ENCODE measurements at places on chromosomes 12 and 14.
A peak's percentile ranks its signal among the peaks of the same experiment; 100 is the strongest.

DNA sequence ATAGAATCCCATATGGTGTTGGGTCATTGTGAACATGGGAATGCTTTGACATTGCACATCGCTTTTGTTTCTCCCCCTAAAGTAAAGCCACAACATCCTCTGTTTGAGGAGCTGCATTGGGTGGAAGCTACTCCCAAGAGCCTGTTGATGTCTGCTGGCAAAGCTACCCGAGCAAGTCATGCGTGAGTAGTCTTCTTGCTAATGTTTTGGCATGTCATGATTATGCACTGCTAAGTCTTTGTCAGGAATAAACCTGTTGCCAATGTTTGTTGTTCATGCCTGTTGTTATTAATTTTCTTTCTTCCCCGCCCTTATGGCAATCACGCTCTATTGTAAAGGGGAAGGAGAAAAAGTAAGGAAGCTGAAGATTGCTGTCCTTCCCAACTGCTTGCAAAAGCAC is 97.3 kb downstream of the EXOC5 start:
- H3K4me3 ChIP-seq = no peak overlapping the region
- H3K27me3 ChIP-seq = peaks cover 12% of the 10 kb centered on the region
- no peaks in the 10 kb centered on the region for H3K4me1 ChIP-seq
- H3K36me3 ChIP-seq = no peaks in the 10 kb centered on the region
- no peak overlapping the region for H3K27ac ChIP-seq
- no peak for DNase-seq

GRCh38 chr14:94441531-94442205 is 10.9 kb downstream of the SERPINA11 start:
- H3K4me3 ChIP-seq = no peak overlapping the region
- no peak overlapping the region for H3K27ac ChIP-seq
- no peaks in the 10 kb centered on the region for H3K4me1 ChIP-seq
- no peak for DNase-seq

DNA sequence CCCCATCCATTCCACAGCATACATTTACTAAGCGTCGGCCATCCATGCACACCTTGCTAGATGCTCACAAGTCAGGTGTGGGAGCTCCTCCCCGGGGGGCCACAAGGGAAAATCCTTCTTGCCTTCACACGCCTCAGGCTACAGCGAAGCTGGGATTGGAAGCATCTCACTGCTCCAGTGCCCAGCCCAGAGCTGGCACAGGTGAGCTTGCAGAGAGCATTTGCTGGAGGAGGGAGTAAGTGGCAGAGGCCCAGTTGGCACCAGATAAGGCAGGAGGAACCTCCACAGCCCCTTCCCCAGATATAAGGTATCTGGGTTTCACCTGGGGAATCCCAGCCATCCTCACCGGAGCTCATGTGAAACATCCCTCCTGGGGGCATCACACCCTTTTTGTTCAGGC is 1.8 kb downstream of the TRPV4 start:
- H3K27me3 ChIP-seq = no peaks in the 10 kb centered on the region
- H3K4me1 ChIP-seq = peaks cover 8% of the 10 kb centered on the region
- no peak overlapping the region for H3K4me3 ChIP-seq
- DNase-seq = no peak
- H3K27ac ChIP-seq = no peak overlapping the region

DNA sequence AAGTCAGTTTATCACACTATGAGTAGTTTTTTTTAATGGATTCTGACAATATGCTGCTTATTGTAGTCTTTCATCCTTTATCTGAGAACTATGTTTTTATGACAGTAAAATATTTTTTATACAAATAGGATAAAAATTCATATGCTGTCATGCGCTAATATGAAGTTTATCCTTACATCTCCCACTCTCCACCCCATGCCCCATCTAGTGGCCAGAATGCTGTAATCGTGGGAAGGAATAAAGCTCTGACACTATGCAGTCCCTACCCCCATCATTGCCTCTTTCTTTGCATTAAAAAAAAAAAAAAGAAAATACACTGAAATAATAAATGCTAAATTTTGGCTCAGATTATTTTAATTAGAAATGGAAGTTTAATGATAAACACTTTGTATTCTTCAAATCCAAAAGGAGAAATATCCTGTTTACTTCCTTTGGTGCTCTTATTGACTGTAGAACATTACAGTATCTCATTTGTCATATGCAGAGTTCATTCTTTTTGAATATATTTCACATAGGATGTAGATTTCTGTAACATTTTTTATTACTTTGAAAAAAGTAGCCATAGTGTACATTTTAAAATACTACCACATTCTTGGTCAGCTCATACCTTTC is 145.9 kb upstream of the SLCO1C1 start:
- H3K4me1 ChIP-seq = peaks cover 23% of the 10 kb centered on the region
- DNase-seq = peak; percentile 41
- peak overlapping the region; percentile 48 for H3K27ac ChIP-seq
- no peaks in the 10 kb centered on the region for H3K27me3 ChIP-seq
- H3K4me3 ChIP-seq = no peak overlapping the region
- H3K36me3 ChIP-seq = no peaks in the 10 kb centered on the region

- peaks cover 21% of the 10 kb centered on the region for H3K4me1 ChIP-seq
- H3K27me3 ChIP-seq = no peaks in the 10 kb centered on the region
- DNase-seq = no peak
- H3K36me3 ChIP-seq = peaks cover 14% of the 10 kb centered on the region
Observed at GRCh38 chr12:123271001-123271668, 521 bp downstream of the CDK2AP1 start.

DNA sequence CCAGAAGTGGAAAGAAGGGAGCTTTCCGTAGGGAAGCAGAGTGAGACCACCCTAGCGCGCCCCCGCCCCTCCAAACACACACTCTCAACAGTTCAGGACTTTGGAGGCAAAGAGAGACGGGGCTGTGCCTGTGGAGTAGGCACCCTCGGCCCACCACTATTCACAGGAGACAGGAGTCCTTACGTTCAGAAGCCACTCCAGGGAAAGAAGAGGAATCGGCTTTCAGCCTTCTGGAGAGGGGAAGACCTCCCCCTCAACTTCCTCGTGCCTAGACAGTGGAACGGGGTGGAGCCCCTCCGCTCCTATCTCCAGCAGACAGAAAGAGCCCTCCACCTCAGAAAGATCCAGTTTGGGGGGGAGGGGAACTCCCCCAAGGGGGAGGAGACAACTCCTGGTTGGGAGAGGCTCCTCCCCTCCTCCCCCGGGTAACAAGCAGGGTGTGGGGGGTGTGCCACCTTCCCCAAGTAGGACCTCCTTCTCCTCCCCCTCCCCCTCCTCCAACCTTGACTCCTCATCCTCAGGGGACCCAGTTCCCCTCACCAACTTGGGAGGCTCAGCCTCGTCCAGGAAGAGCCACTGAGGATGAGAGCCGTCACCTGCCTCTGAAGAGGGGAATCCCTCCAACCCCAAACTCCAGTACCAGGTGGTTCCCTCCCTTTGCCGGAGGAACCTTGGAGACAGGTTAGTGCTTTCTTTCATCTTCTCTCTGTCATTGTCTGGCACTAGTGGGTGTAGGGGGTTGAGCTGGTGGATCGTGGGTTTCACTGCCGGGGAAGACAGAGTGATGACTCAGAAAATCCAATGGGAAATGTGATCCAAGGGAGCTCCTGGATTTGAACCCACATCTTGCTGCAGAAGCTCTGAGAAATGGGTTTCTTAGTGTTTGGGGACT is 883 bp downstream of the FOXJ2 start:
- DNase-seq = peak; percentile 78
- no peaks in the 10 kb centered on the region for H3K27me3 ChIP-seq
- peak overlapping the region; percentile 85 for H3K4me3 ChIP-seq
- peak overlapping the region; percentile 97 for H3K27ac ChIP-seq
- H3K4me1 ChIP-seq = peaks cover 47% of the 10 kb centered on the region

- H3K27ac ChIP-seq = no peak overlapping the region
- no peak overlapping the region for H3K4me3 ChIP-seq
- no peaks in the 10 kb centered on the region for H3K27me3 ChIP-seq
- DNase-seq = no peak
- peaks cover 4% of the 10 kb centered on the region for H3K36me3 ChIP-seq
- H3K4me1 ChIP-seq = peaks cover 18% of the 10 kb centered on the region
Observed at GRCh38 chr14:29905543-29905942, 22.1 kb downstream of the PRKD1 start.

- DNase-seq = no peak
- peaks cover 23% of the 10 kb centered on the region for H3K4me1 ChIP-seq
- no peak overlapping the region for H3K27ac ChIP-seq
- no peaks in the 10 kb centered on the region for H3K27me3 ChIP-seq
Observed at GRCh38 chr14:90810806-90811205, 5.4 kb downstream of the TTC7B start.

DNA sequence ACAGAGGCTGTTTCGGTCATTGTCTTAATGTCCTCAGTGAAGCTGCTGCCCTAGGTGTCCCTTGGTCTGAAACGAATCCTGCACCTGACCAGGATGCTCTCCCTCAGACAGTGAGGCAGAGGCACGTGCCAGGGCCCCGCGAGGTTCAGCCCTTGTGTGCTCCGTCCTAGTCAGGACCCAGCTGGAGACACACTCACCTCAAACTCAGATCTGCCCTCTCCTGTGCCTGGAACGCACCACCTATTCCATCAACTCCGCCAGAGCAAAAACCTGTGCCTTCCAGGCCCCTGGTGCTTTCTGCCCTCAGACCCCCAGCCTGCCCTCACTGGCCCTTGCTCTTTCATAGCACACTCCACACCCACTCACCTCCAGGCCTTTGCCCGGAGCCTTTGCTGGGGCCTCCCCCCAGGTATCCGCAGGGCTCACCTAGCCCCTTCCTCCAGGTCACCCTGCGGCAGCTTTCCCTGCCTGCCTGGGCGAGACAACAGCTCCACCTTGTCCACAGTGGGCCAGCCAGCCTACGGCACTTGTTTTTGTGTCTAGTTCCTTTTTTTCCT is 150.6 kb downstream of the BCL11B start:
- no peaks in the 10 kb centered on the region for H3K27me3 ChIP-seq
- H3K27ac ChIP-seq = no peak overlapping the region
- H3K36me3 ChIP-seq = no peaks in the 10 kb centered on the region
- no peak overlapping the region for H3K4me3 ChIP-seq

DNA sequence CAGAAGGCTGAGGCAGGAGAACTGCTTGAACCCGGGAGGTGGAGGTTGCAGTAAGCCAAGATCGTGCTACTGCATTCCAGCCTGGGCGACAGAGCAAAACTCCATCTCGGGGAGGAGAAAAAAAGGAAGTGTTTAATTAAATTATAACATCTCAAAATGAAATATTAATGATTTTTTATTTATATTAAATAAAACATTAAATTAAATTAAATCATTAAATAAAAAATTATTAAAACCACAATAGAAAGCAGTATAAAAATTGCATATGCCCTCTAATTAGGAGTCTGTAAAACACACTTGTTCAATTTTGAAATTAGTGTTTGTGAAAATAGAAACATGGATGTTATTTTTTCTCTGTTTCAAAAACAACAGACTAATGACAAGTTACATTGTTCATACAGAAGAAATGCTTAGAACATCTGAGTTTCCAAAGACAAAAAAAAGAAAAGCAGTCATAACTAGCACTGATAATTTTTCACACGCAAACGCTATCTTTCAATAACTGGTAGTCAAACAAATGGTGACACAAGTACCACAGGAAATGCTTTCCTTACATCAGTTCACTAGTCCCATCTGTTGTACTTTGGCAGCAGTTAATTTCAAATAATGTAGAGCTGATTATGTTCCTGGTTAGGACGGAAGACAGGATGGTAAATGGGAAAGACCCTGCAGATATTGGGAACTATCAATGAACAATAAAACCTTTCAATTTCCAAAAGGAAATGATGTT is 54.9 kb downstream of the HECTD4 start:
- H3K4me1 ChIP-seq = peaks cover 7% of the 10 kb centered on the region
- H3K36me3 ChIP-seq = no peaks in the 10 kb centered on the region
- H3K27me3 ChIP-seq = no peaks in the 10 kb centered on the region
- no peak overlapping the region for H3K4me3 ChIP-seq
- no peak overlapping the region for H3K27ac ChIP-seq

DNA sequence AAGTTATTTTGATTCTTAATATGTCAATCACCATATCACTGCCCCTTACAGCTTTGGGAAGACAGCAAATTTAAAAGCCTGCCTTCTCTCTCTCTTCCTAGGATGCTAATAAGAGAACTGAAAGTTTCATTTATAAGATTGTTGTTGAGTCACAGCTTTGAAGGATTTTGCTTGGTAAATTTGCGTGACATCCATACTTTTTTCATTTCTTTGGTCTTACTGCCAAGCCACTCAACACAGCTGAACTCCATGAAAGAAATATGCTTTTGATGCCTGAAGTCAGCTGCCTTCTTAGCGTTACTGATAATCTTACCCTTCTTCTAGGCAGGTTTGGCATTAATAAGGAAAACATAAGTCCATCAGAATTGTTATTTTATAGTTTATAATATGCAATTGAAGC is 155.0 kb downstream of the CRADD start:
- H3K27me3 ChIP-seq = no peaks in the 10 kb centered on the region
- no peak for DNase-seq
- H3K36me3 ChIP-seq = no peaks in the 10 kb centered on the region
- no peak overlapping the region for H3K4me3 ChIP-seq
- no peak overlapping the region for H3K27ac ChIP-seq

DNA sequence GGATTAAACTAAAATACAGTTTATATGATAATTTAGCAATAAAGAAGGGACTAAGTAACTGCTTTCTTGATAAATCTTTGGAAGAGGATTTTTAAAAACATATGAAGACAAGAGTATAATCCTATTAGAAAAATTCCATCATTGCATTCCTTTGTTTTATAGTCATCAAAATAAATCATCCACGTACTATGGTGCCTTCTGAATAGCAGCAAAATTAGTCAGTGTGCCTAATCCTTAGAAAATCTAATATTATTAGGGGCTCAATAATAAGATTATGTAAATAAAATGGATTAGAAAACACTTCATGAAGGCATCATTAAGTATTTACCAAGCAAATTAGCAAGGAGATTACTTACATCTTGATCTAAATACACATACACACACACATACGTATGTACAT is 102.1 kb downstream of the KCNH5 start:
- no peak overlapping the region for H3K4me3 ChIP-seq
- no peaks in the 10 kb centered on the region for H3K4me1 ChIP-seq
- DNase-seq = no peak
- no peak overlapping the region for H3K27ac ChIP-seq
- H3K36me3 ChIP-seq = no peaks in the 10 kb centered on the region

- no peaks in the 10 kb centered on the region for H3K36me3 ChIP-seq
- H3K27me3 ChIP-seq = no peaks in the 10 kb centered on the region
- H3K4me3 ChIP-seq = peak overlapping the region; percentile 39
- no peak overlapping the region for H3K27ac ChIP-seq
Observed at GRCh38 chr14:88323523-88324199, 592 bp upstream of the KCNK10 start.

GRCh38 chr12:51323966-51324895 is at the start of gene BIN2:
Gene BIN2 (minus strand): TSS chr12:51324174. CDS start chr12:51324102, 72 bp downstream.
- no peak within 1 kb of the TSS for H3K27ac ChIP-seq
- no peaks in the 10 kb centered on the region for H3K36me3 ChIP-seq
- peaks cover 13% of the 10 kb centered on the region for H3K27me3 ChIP-seq
- H3K4me1 ChIP-seq = no peaks in the 10 kb centered on the region

- no peaks in the 10 kb centered on the region for H3K27me3 ChIP-seq
- H3K36me3 ChIP-seq = no peaks in the 10 kb centered on the region
- no peak for DNase-seq
- H3K4me1 ChIP-seq = no peaks in the 10 kb centered on the region
Observed at GRCh38 chr12:96310067-96310466, 90.2 kb downstream of the CDK17 start.

DNA sequence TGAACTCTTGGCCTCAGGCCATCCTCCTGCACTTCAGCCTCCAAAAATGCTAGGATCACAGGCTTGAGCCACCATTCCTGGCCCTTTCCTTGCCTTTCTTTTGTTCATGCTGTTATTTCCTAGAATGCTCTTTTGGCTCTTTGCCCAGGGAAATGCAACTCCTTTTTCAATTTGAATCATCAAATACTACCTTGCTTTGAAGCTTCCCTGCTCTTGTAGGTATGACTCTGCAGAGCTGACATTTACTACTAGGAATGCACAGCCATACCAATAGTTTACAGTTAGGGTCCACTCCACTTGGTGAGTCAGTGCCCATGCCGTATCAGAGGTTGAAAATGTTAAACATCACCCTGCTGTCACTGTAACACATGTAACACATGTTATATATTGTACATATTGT is 107.0 kb upstream of the CRY1 start:
- no peaks in the 10 kb centered on the region for H3K36me3 ChIP-seq
- H3K27ac ChIP-seq = no peak overlapping the region
- DNase-seq = no peak
- H3K27me3 ChIP-seq = no peaks in the 10 kb centered on the region

All from tibial artery (tissue), 4 donors.